Neural crest cell (in vitro differentiated cells): ENCODE measurements at places on chromosomes 6 and 20.
A peak's percentile ranks its signal among the peaks of the same experiment; 100 is the strongest.

DNA sequence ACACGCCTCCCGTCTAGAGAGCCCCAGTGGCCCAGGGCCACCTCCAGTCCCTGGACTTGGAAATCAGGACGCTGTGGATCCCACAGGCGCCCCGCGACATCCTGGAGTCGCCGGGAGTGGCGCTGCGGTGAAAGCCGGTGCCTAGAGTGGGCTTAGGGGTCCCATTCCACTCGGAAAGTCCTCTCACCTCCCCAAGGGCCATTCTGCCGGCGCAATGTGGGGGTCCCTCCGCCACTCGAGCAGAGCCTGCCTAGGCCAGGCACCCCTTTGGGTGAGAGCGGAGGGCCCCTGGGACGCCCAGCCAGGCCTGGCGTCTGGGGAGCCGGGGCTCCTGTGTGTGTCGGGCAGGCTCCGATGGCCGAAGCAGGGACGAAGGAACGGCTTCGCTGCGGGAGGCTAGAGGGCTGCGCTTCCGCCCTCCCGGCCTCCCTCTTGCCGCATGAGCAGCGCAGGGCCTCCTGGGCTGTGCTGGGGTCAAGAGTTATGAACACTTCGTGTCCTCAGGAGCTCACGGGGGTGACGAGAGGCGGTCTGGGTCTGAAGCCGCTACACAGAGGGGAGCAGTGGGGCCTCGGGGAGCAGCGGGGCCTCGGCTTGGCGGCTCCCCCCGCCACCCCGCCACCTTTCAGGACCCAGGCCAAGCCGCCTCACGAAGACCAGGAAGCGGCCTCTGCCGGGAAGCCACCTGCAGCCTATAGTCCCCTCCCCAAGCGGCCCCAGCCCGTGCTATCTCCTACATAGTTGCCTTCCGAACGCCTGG is 13.6 kb downstream of the POU3F2 start:
- DNase-seq, result no peak

DNA sequence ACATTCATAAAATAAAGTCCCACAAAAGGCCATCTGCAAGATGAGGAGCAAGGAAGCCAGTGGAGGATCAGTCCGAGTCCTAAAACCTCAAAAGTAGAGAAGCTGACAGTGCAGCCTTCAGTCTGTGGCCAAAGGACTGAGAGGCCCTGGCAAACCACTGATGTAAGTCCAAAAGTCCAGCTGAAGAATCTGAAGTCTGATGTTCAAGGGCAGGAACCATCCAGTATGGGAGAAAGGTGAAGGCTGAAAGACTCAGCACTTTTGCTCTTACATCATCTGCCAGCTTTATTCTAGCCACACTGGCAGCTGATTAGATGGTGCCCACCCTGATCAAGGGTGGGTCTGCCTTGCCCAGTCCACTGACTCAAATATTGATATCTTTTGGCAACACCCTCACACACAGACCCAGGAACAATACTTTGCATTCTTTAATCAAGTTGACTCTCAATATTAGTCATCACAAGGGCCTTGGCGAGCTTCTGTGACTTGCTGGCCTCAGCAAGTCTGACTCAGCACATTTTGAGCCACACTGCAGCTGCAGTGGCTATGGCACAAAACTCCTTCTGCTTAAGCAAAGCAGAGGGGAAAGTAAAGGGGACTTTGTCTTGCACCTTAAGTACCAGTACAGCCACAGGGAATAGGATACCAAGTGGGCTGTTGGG is 1370.3 kb upstream of the CITED2 start:
- no peak for DNase-seq

DNA sequence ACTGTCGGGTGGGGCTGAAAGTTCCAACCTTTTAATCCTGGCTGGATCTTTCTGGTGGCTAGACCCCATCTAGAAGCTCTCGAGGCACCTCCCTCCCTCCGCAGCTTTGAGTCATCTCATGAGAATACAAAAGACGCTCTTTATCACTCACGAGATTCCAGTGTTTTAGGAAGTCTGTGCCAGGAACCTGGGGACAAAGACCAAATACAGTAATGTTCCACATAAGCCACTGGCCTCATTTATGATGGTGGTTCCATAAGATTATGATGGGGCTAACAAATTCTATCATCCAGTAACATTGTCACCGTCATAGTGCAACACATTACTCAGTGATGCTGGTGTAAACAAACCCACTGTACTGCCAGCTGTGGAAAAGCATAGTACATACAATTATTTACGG is 48.7 kb downstream of the NCOA7 start:
- DNase-seq, result no peak

DNA sequence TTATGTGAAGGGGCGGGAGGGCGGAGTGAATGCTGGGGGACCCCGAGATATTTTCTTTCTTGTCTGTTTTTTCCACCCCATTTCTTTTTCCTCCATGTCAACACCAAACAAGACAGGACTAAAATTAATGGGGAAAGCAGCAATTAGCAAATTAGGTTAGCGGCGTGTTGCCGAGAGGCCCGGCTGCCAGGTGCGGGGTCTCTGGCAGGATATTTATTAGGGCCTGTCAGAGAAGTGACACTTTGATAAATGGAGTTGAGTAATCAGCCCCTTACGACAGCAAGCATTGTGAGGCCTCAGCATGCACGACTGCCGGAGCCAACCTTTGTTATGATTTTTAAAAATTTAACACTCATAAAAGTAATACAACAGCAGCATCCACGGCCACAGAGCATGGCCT is 193.8 kb downstream of the DHX35 start:
- DNase-seq, result no peak

- no peak for DNase-seq
Observed at GRCh38 chr20:19625426-19625825, 132.6 kb upstream of the RIN2 start.

DNA sequence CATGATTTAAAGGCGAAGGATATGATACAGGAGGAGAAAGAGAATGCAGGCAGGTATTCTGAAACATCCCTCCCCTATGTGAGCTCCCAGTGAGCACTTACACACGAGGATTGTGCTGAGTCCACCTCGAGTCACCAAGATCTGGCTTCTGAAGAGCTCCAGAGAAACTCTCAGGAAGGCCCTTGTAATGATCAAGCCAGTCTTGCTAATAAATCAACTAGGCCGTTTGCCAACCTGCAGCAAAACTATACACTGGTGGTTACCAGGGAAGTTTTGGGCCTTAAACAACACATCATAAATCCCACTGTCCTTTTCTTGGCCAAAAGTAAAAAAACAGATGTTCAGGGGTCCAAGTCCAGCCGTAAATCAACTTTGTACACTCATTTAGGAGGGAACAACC is 79.2 kb downstream of the STXBP5 start:
- no peak for DNase-seq

GRCh38 chr6:10316373-10316721 is 98.5 kb downstream of the TFAP2A start:
- peak; percentile 36 for DNase-seq

DNA sequence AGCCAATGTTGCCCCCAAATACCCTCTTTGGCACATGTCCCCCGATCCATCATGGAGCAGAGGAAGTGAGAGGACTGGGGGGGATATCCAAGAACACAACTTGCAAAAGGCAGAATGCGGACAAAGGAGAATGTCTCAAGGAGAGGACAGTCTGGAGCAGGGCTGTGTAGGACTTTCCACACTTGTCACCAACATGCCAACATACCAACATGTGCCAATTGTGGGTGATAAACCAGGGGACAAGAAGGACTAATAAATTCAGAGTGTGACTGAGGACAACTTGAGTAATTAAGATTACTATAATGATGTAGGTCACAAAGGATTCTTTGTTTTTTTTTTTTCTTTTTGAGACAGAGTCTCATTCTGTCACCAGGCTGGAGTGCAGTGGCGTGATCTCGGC is 8.8 kb downstream of the SLC26A8 start:
- DNase-seq, result no peak

DNA sequence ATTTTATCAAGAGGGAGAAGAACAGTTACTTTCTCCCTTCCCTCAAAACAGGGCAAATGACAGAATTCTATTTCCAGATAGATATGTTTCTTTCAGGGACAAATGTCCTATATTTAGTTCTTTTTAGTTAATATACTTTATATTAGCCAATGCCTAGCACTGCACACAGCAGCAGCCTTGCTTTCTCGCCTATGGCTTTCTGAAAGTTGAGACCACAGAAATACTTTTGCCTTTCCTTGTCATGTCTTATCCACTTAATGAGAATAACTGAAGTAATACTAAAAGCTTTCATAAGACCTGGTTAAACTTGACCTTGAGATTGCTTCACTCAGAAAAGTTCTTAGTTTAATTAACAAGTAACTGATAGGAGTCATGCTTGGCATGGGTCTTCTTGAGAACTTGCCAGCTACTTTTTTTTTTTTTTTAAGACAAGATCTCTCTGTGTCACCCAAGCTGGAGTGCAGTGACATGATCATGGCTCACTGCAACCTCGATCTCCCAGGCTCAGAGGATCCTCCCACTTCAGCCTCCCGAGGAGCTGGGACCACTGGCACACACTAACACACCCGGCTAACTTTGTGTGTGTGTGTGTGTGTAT is 159.3 kb downstream of the CDKAL1 start:
- no peak for DNase-seq

- no peak for DNase-seq
Observed at GRCh38 chr6:152680151-152680550, 17.5 kb upstream of the MYCT1 start.

- DNase-seq, result no peak
Observed at GRCh38 chr20:39533858-39534257, 571.7 kb downstream of the DHX35 start.

DNA sequence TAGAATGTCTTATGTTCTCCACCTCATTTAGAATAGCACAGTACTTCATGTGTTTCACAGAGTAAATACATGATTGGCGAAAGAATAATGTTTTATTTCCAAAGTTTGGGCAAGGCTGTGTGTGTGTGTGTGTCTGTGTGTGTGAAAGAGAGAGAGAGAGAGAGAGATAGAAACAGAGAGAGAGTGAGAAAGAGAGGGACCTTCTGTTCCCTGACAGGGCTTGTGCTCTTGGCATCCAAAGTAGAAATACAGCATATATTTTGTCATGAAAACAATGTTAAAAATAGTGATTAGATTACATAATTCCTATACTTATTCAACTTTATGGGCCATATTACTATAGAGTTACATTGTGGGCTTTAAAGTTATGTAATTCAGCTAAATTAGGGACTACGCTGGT is 201.2 kb downstream of the KIF6 start:
- DNase-seq, result no peak

DNA sequence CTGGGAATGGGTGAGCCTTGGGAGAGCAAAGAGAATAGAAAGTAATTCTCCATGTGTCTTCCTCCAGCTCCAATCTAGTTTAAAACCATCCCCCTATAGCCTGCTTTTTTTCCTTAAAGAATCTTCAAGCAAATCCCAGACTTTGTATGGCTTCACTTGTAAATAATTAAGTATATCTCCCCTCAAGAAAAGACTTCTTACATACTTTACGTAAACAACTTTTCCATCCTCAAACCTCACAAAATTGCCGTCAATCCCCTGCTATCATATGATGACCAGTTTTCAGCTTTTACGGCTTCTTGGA is 88.5 kb upstream of the PHACTR3 start:
- DNase-seq, result no peak

DNA sequence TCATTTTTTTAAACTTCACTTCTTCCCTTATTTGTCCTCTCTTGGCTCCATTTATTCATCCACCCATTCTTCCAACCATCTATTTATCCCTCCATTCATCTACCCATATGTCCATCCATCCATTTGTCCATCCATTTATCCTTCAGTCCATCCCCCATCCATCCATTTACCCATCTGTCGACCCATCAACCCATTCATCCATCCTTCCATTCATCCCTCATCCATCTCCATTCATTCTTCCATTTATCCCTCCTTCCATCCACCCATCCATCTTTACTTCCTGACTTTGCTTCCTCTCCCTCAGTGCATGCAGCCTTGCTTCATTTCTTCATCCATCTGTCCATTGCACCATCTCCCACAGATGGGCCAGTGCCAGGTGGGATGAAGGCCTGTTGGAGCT is 1.8 kb downstream of the CST11 start:
- no peak for DNase-seq

DNA sequence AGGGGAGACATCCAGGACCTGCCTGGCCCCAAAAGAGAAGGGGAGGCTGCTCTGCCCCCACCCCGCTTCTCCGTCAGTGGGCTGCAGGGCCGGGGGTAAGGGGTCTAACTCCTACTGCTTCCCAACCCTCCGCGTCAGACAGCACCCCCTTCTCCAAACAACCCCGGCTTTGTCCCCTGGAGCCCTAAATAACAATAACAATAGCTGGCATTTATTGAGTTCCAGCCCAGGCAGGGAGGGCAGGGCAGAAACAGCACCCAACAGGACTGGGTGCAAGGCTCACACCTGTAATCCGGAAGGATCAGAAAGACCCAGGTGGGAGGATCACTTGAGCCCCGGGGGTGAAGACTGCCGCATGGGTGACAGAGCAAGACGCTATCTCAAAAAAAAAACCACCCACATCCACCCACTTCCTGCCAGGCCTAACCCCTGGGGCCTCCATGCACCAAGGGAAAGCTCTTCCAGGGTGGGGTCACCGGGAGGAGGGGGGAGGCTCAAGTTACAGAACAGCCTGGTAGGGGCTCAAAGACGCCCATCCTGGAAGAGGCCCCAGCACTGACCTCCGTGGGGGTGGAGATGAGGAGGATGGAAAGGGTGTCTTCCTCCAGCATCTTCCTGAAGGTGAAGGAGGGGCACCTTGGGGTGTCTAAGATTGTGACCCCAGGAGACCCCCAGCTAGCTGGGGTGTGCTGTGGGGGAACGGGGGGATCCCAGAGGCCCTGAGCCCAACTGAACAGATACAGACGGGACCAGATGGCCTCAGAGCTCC is 1.3 kb upstream of the FNDC11 start:
- DNase-seq, result no peak

DNA sequence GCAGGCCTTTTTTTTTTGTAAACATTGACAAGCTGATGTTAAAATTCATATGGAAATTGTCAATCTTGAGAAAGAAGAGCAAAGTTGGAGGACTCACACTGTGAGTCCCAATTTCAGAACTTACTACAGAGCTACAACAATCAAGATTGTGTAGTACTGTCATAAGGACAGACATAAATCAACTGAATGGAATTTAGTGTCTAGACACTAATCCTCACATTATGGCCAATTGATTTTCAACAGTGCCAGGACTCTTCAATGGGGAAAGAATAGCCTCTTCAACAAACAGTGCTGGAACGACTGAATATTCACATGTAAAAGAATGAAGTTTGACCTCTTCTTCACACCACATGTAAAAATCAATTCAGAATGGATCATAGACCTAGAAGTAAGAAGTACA is 60.8 kb downstream of the TGM2 start:
- no peak for DNase-seq

GRCh38 chr6:161389756-161390155 is 115.9 kb upstream of the AGPAT4 start:
- DNase-seq, result no peak

- peak; percentile 65 for DNase-seq
Observed at GRCh38 chr20:46709459-46710152, at the start of gene SLC2A10. TSS of gene SLC2A10 (plus strand) at chr20:46709649. CDS start at chr20:46709737, 88 bp downstream.

- DNase-seq, result no peak
Observed at GRCh38 chr6:56073761-56074160, 173.6 kb downstream of the COL21A1 start.

GRCh38 chr6:93992976-93993375 is 573.6 kb upstream of the EPHA7 start:
- DNase-seq, result no peak

DNA sequence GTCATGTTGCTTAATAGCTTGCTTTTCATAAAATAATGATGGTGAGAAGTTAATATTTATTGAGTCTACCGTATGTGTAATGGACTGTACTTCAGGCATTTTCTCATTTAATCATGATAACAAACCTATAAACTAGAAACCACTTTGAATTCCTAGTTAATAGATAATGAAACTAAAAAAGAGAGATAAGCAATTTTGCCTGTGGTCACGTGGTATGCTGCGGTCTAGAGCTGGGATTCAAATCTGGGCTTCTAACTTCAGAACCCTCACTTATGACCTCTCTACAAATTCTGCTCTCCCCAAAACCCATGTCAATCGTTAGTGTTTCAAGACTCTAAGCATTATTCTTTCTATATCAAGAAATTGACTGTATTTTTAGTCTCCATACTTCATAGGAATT is 700.7 kb downstream of the PRKN start:
- no peak for DNase-seq
